ENCODE measurements at places on chromosomes 16 and 17.

- no peak for DNase-seq
Measured at GRCh38 chr16:46843898-46844642, 13.1 kb upstream of the C16orf87 start.

- no peak for DNase-seq
Measured at GRCh38 chr16:69348222-69348621, 3.4 kb downstream of the TMED6 start.

DNA sequence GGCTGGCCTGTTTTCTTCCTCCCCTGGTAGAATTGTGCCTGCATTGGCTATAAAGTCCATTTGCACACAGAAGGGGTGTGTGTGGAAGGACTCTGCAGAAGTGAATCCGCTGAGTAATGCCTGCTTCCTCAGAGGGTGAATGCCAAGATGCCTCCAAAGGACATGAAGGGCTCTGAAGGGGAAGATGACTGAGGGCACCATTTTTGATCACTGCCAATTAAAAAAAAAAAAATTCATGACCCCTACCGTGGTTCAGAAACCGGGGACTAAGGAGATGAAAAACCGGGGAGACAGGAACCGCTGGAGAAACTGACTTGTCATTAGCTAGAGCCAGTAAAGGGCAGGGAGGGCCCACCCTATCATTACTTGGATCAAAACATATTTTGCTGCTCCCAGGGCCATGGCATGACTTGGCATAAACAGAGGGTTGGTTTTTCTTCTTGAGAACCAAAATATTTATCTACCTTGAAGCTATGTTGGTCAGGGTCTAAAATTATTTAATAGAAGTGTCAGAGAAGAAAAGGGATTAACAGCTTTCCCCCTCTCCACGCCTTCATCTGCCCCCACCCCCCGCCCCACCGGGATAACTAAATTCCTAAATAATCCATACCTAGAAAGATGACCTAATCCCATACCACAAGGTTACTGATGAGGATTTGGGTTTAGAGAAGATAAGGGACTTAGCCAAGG lies 3.6 kb upstream of the USP7 start:
- peak; percentile 69 for DNase-seq

- DNase-seq, result peak; percentile 77
Measured at GRCh38 chr17:56653877-56654276, 60.4 kb downstream of the NOG start.

DNA sequence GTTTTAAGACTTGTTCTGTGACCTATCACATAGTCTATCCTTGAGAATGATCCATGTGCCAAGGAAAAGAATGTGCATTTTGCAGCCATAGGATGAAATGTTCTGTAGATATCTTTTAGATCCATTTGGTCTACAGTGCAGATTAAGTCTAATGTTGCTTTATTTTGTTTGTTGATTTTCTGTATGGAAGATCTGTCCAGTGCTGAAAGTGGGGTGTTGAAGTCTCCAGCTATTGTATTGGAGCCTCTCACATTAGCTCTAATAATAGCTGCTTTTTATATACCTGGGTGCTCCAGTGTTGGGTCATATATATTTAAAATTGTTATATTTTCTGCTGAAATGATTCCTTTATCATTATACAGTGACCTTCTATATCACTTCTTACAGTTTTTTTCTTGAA lies 155.6 kb upstream of the MON1B start:
- DNase-seq, result no peak

DNA sequence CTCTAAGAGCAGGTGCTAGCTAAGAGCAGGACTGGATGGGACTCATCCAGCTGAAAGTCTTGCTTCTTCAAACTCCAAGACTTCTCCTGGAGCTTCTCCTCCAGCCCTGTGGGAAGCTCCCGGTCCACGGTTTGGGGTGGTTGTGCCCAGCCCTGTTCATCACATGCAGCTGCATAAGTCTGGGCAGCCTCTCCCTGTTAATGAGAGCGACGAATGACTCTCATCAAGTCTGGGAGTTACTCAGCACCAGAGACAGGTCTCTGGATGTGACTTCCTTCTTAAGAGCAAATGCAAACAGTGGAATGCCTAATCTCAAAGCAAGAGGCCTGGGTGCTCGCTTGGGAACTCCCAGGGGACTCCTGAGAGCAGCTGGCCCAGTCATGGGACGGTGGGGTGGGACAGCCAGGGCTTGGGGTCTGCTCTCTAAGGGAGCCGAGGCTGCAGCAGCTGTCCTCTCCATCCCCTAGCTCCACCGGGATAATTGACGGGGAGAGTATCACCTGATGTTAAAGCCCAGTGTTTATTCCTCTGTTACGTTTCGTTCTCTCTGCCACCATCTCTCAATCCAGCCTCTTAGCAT lies 35.3 kb upstream of the CRHR1 start:
- no peak for DNase-seq

- no peak for DNase-seq
Measured at GRCh38 chr17:65444049-65444448, 117.4 kb downstream of the AXIN2 start.

GRCh38 chr16:77971306-77972061 lies 50.9 kb upstream of the CLEC3A start:
- DNase-seq, result peak; percentile 35

- peak; percentile 22 for DNase-seq
Measured at GRCh38 chr16:19389246-19389645, 28.4 kb upstream of the TMC5 start.

GRCh38 chr17:29495011-29495410 lies 71.8 kb downstream of the ABHD15 start:
- no peak for DNase-seq

- no peak for DNase-seq
Measured at GRCh38 chr16:1491327-1491726, 1.8 kb upstream of the TELO2 start.

GRCh38 chr16:55207693-55208428 lies 116.1 kb upstream of the IRX6 start:
- DNase-seq, result no peak

DNA sequence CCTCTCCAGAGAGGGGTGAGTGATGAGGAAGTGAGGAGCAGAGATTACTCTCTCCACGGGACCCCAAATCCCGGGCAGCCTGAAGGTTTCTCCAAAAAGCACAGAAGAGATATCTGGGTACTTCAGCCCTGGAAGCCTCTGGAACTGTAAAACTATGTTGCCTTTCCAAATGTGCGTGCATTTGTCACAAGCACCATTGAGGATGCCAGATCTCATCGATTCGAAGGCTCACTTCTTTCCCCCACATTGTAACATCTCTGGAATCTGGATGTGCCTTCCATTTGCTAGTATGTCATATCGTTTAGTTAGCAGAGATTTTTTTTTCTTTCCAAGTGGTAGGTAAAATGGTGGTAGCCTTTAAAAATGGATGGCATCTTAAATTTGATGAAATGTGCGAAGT lies 45.8 kb downstream of the ABCC12 start:
- no peak for DNase-seq

DNA sequence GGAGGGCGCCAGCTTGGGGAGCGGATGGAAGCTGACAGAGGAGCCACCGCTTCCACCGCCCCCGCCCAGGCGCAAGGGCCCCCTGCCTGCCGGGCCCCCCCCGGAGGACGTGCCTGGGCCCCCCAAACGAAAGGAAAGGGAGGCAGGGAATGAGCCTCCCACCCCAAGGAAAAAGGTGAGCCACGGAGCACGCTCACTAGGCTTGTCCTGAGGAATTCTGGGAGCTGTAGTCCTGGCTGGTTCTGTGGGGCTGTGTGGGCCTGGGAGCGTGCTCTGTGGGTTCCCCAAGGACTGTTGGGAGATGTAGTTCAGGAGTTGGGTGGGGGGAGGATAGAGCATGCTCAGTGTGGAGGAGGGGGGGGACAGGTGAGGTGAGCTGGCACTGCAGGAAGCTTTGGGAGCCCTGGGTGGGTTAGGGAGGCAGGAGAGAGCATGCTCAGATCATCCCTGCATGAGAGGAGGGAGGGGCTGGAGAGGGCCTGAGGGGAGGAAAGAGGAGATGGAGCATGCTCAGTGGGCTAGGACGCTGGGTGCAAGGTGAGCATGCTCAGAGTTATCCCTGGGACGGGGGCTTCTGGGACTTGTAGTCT lies 4.5 kb downstream of the FBXL19 start:
- peak; percentile 27 for DNase-seq

GRCh38 chr17:80427366-80428282 lies 12.7 kb downstream of the ENDOV start:
- no peak for DNase-seq

GRCh38 chr17:45264430-45264829 lies 2.5 kb upstream of the SPATA32 start:
- DNase-seq, result no peak

GRCh38 chr17:27236717-27237315 lies 57.1 kb upstream of the WSB1 start:
- peak; percentile 99 for DNase-seq
